Femur (tissue), 1 donor: ENCODE measurements at places on chromosomes 3 and 15.

- DNase-seq: no peak
Observed at GRCh38 chr15:34362047-34362773, 4.8 kb downstream of the LPCAT4 start.

- DNase-seq: no peak
Observed at GRCh38 chr3:134360046-134360445, 14.2 kb downstream of the AMOTL2 start.

DNA sequence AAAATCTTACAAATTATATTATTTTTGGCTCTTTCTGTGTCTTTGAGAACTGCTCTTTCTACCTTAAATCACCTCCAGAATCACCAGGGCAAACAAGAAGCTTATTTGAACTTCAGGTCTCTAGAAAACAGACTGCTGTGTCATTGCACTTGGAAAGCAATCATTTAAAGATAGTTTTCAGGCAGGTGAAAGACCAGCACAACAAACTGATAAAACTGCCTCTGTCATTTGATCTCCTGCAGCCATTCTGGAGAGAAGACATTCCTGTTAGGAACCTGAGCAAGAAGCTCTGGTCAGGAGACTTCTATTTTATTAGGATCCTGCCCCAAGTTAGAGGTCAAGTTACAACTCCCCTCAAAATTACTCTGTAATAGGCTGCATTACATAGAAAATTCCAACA, 50.7 kb upstream of the AP4E1 start:
- no peak for DNase-seq

DNA sequence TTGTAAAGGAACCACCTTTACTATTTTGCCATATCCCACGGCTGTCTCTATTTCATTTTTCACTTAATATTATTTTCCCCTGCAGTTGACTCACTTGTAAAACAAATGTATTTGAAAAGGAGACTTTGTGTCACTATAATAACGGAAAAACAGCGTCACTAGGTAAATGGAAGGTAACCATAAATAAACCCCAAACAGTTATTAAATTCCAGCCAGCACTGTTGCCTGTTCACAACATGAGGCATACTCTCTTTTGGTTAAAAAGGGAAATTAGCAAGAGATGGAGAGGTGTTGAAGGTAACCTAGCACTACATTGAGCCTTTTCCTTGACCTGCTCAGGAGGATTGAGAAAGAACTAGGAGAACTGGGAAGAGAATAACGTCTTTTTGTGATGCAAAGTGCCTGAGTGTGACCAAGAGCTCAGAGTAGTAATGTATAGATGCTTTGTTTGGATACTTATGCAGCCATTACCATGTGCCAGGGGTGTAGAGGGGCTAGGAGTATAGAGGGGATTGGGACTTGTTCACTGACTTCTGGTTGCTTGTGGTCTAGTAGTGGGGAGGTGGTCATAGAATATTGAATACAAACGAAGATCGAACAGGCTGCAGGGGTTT, 19.6 kb downstream of the FLNB start:
- DNase-seq: no peak

GRCh38 chr3:39064646-39065045, 12.8 kb downstream of the WDR48 start:
- DNase-seq: no peak

DNA sequence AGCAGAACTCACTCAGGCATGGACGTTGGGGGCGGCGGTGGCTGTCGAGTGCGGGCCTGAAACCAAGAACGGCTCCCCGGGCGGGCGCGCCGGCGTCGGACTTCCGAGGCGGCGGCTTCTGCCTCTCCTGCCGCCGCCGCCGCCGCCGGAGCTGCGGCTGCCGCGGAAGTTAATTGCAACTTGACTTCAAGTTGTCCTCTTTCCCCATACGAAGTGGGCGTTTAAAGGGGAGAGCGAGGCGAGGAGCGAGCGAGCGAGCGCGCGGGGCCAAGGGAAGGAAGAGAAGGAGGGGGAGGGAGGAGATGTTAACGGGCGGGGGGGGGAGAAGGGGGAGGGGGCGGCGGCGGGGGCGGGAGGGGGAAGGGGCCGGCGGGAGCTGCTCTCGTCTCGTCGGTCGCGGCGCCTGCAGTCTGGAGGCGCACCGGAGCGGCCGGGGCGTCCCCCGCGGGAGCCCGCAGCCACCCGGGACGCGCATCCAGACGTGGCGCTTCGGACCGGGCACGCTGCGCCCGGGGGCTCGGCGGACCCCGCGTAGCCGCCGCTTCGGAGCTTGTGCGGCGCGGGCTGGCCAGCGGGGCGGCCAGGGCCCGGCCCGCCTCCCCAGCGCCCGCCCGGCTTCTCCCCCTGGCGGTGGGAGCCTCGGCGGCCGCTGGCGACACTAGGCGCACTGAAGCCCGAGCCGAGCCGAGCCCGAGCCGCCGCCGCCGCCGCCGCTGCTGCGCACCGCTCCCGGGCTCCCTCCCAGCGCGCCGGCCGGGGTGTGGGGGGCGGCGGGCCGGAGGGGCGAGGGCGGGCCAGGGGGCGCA, 19.7 kb upstream of the SATB1 start:
- DNase-seq: peak; percentile 77

GRCh38 chr3:4670352-4670751, 177.2 kb downstream of the ITPR1 start:
- no peak for DNase-seq

GRCh38 chr3:4615750-4616149, 122.6 kb downstream of the ITPR1 start:
- no peak for DNase-seq

DNA sequence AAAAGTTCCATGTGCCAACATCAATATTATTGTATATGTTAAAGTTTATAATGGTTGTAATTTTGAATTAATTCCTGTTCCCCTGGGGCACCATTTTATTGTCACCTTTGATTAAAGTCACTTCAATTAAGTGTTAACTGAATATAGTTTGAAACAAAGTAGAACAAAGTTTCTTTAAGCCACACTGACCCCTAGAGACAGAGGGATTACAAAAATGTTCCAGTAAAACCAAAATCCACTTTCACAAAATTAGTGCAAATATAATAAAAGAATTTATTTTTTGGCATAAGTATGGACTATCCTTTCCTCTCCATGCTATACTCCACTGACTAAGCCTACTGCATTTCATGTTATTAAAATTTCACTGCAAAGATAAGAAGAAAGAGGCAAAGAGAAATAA, 123.9 kb downstream of the ZMAT3 start:
- no peak for DNase-seq

DNA sequence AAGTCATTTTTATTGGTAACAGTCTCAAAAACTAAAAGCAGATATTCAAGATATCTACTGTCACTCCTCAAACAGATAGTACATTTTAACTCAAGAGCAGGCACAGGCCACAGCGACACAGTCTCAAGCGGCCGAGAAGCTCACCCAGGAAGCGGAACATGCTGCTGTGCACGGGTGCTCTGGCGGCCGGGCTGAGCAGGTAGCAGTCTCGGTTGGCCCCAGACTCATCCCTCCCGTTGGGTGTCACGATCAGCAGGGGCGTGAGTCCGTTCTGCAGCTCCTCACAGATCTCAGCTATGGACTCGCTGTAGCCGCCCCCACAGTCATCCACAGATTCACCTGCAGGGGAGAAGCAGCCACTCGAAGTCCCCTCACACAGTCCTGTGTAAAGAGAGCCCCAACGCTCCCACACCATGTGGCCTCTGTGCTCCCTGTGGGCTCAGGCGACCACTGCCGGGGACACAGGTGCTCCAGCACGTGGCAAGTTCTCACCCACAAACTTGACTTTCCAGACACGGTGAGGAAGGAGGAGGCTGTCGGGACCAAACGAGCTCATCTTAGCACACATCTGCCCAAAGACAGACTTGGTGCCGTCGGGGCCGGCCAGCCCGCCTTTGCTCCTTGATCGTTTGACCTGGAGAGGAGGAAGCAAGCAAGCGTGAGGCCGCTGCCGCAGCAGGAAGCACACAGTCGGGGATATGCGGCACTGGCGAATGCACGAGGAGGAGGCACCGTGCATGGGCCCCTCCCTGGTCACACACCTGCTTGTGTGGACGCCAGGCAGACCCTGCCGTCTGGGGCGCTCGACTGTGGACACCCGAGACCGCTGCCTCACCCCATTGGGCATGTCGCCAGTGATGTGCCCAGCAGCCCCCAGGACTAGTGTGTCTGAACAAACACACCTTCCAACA, 17.7 kb upstream of the OCA2 start:
- no peak for DNase-seq

- no peak for DNase-seq
Observed at GRCh38 chr15:65171428-65171827, 13.7 kb downstream of the CLPX start.

DNA sequence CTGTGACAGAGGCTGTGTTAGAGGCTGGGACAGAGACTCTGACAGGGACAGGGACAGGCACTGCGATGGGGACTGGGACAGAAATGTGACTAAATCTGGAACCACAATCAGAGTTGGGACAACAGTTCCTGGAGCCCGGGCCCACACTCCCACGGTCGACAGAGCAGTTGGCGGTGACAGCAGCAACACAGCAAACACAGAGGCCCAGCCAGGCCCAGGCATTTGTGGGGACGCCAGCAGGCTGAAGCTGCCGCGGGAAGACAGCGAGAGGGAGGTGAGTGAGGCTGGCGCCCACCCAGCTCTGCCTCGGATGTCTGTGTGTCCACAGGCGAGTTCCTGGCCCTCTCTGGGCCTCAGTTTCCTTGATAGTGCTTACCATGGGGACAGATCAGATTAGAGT, 9.3 kb upstream of the HCN4 start:
- DNase-seq: no peak
